SJSA1 (cell line): ENCODE measurements at places on chromosomes 3 and 15. TPM values are rescaled to one million over a fixed set of nuclear protein-coding genes. Genes with fewer than 3 reads are reported as not detected.
A peak's percentile ranks its signal among the peaks of the same experiment; 100 is the strongest.

DNASE1L3 gene
- not detected in 2 replicates for total RNA-seq

GHSR gene
- total RNA-seq, result not detected in 2 replicates

ANKUB1 gene
- 0.31 TPM in 1 of 2 replicates, not detected in the other for total RNA-seq

IGF2BP2 gene
- total RNA-seq, result 37.9 and 96.5 TPM in 2 replicates

RETNLB gene
- total RNA-seq, result not detected in 2 replicates

SLC6A20 gene
- total RNA-seq, result 0.03 TPM in 1 of 2 replicates, not detected in the other

DNA sequence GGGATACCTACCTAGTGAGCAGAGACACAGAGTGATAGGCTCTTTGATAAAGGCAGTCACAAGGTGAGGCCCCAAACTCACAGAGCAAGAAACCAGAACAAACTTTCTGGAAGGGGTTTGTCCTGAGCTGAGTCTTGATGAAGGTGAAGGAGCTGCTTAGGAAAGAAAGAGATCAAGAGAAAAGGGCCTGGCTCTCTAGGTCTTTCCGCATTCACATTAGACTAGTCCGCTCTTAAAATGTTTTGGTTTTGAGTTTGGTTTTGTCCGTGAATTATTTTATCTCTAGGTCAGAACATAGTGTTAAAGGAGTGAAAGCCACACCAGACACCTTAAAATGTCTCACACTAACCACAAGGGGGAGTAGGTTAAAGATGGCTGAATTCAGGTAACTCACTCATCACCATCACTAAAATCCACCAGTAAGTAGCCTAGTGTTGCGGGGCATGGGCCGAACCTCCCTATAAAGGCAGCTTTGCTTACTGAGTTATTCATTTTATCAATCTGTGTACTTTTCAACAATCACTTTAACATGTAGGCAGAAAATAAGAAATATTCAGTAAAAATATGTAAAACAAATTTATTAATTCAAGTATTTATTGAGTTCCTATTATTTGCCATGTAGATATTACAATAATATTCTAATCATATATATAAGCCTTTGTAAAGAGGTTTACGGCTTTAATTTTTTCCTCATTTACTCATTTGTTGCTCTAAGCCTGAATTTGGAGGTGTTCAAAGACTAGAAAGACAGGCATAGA is 121.5 kb upstream of the TSC22D2 start:
- DNase-seq, result no peak

DNA sequence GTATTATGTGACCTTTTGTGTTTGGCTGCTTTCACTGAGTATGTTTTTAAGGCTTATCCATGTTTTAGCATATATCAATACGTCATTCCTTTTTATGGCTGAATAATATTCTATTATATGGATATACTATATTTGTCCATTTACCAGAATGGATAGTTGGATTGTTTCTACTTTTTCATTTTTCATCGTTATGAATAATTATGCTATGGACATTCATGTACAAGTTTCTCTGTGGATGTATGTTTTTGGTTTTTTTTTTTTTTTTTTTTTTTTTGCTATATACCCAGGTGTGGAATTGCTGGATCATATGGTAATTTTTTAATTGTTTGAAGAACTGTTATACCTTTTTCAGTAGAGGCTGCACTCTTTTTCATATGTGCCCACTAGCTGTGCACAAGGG is 23.5 kb downstream of the DOCK3 start:
- DNase-seq, result no peak

GRCh38 chr3:197354568-197355001 is 56.2 kb upstream of the DLG1 start:
- peak; percentile 50 for DNase-seq

DNA sequence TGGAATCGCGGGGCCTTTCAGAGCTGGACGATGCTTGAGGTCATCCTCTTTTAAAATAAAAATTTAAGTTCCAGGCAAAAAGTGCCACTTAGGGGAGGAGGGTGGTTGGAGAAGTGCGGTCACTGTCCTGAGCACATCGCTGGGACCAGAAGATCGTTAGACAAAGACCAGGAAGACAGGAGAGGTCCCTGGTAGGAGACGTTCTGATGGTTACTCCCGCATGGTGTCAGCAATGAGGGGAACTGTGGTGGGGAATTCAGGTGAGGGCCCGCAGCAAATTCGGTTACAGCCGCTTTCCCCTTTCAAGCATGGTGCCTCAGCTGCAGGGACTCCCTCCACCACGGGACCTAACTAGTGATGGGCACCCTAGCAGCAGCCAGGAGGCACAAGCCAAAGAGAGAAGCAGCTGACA is 1.0 kb upstream of the ISY1 start:
- DNase-seq, result no peak

DNA sequence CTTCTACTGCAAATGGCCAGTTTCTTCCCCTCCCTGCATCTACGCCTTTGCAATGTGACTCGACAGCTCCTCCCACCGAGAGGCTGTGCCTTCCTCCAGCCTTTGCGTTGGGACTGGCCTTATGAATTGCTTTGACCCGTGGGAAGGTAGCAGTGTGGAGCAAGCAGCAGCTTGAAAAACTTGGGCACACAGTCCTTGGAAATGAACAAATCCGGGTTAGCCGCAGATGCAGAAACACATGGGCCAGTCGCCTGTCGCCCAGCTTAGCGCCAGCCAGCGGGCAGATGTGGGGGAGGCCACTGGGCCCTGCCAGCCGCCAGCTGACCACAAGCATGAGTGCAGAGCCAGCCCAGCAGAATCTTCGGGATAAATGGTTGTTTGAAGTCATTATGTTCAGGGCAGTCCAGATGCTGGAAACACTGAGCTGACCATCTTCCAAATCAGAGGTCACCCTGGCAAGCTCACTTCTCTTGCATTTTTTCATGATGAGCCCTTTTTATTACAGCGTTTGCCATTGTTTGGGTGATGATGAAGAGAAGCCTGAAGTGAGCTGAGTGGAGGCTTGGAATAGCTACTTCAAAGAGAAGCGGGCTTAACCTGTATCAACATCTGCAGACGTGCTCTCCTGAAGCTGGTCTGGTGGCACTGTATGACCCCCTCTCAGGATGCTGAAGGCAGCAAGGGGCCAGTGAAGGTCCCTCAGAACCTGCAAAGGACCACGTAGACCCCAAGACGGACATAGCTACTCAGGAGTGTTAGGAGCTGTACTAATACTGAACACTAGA is 9.8 kb downstream of the SELENOS start:
- DNase-seq, result peak; percentile 77

DNA sequence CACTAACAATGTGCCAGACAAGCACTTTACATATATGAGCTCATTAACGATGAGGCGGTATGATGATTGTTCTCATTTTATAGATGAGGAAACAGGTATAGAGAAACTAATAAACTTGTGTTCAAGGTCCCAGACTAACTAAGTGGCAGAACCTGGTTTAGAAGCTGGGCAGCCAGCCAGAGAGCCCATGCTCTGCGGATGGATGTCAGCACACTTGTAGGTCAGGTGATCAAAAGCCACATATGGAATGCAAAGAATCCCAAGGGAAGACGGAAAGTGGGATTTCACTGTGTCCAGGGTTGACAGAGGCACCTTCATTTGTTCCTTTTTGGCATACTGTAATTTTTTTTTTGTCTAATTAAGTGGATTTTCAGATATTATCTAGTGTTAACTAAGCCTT is 103.7 kb downstream of the EFL1 start:
- no peak for DNase-seq

GRCh38 chr3:192887047-192887446 is 30.6 kb downstream of the MB21D2 start:
- no peak for DNase-seq

DNA sequence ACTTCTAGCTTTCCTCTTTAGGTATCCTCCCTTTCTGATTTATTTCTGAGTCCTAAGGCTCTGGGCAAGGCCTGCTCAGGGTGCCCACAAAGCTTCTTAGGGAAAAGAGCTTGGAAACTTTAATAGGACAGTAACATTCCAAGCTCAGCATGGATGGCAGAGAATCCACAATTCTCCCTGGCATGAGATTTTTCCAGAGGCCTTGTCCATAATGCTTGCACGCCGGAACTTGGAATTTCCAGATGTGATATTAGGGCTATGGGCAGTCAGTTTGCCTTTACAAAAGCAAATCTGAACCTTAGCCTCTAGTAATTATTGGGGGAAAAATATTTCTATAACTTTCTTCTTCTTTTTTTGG is 139.0 kb upstream of the RBMS3 start:
- no peak for DNase-seq

- no peak for DNase-seq
These were observed 1156.1 kb downstream of the TBL1XR1 start for GRCh38 chr3:176041185-176041584.

DNA sequence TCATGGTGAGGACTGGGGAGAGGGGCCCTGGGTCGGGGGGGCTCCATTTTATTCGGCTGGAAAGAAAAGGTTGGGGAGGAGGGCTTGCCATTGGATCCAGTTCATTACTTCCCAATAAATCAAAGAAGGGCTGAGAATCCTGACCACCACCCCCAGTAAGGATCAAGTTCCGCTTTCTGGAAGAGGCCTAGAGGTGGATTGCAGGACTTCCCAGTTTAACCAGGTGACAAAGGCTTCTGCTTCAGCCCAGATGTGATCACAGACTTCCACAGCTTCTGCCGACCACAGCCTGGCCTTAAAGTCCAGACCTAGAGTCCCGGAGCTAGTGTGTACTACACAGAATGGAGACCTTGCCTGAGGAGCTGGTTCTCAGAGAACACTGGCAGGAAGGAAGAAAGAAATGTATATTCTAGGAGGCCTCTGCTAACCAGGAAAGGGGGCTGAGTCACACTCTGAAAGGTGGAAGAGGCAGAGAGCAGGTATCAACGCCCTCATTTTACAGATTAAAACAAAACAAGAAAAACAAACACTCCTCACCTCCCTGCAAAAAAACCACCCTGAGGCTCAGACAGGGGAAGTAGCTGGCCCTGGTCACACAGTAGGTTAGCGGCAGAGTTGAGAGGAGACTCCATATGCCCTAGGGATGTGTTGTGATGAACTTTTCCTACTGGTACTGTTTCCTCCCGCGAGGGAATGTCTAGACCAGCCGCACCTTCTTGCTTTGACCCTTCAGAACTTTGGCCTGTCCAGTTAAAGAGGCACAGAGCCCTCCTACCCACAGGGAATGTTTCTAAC is 1.1 kb upstream of the CEMIP start:
- DNase-seq, result no peak

DNA sequence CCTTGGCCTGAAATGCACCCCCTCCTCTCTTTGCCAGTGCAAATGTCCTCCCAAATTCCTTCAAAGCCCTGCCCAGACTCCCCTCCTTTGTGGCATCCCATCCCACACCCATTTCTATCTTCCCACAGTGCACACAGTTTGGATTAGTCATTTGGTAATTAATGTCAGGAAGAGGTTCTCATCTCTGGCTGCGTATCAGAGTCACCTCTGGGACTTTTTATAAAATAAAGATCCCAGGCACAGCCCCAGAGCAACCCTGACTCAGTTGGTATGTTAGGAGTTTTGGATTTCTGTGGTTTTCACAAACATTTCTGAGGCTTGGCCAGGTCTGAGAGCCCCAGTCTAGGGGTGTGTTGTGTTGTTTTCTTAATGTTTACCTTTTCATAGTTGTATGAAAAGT is 41.6 kb downstream of the C3orf20 start:
- no peak for DNase-seq

- no peak for DNase-seq
These were observed 273.6 kb downstream of the SHOX2 start for GRCh38 chr3:157832588-157832987.
